ENCODE measurements at places on chromosomes 12 and 14.

DNA sequence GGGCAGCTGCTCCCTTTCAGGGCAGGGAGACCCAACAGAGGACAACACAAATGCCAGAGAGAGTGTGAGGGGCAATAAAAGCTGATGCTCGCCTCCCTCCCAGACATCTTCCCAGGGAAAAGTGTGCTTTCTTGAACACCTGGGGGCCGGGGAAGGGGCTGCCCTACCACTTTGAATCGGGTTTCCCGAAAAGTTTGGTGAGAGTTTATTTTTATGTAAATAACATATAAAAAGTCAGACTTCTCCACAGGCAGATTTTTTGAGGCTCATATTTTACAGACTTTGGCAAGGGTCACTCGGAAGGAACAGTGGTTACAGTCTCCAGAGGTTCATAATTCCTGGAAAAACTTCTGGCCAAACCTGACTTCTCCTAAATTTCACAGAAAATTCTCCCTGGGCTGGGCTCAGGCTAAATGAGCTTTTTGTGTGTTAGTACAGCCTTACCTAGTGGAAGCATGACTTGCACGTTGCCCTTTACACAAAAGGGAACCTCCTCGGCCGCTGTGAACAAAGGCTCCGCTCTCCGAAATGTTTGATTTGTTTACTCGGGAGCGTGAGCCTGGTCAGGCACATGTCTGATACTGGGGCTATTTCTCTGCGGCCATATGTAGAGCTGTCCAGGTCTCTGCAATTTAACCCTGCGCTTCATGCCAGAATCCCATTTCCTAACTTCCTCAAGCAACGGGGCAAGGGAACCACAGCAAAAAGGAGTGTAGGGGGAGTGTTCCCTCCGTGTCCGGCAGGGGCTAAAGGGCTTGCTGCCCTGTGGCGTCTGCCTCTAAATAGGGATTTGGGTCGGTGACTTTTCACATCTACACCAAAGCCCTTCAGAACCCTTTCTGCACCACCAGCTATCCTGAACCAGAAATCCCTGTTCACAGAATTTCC is 3.4 kb downstream of the RTL1 start:
- DNase-seq: no peak

DNA sequence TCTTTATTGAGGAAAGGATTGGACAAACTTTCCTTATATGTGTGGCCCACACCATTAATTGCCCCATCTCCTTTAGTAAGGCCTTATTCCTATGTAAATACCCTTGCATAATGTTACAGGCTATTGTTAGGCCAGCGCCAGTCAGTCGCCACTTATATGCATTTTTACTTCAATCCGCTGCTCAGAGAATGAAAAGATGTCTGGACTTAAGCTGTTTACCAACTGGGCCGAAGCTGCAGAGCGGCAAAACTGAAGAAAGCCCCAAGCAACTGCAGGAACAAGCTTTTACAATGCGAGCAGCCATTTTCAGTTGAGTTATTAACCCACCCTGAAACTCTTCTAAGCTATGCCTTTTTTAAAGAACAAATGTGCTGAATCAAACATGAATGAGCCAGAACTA is 92.1 kb upstream of the OTX2 start:
- no peak for DNase-seq

DNA sequence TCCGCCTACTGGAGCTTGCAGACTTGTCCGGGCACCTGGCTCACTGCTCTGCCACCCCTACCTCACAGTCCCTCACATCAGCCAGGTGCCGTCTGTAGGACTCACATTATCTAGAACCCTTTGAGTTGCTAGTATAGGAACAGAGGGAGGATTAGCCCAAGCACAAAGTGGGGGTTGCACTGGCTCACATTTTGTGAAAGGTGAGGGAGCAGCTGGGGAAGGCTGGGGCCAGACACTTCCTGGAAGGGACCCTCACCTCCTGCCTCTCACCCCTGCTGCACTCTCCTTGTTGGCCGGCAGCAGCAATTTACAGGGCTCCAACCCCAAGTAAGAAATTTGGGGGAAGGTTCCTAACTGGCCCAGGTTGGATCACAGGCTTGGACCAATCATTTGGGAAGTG is 1031.6 kb downstream of the BCL11B start:
- no peak for DNase-seq

DNA sequence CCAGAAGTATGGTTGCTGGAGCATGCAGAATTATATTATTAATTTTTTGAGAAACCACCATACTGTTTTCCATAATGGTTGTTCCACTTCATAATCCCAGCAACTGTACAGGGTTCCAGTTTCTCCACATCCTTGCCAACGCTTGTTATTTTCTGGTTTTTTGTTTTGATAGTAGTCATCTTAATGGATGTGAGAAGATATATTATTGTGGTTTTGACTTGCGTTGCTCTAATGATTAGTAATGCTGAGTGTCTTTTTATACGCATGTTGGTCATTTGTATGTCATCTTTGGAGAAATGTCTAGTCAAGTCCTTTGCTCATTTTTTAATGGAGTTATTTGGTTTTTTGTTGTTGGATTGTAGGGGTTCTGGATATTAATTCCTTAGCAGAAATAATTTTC is 58.1 kb downstream of the DAAM1 start:
- DNase-seq: no peak

GRCh38 chr14:67987606-67988005 is 168.0 kb downstream of the RAD51B start:
- no peak for DNase-seq

- no peak for DNase-seq
Measured at GRCh38 chr14:66121859-66122258, 364.3 kb upstream of the CCDC196 start.

DNA sequence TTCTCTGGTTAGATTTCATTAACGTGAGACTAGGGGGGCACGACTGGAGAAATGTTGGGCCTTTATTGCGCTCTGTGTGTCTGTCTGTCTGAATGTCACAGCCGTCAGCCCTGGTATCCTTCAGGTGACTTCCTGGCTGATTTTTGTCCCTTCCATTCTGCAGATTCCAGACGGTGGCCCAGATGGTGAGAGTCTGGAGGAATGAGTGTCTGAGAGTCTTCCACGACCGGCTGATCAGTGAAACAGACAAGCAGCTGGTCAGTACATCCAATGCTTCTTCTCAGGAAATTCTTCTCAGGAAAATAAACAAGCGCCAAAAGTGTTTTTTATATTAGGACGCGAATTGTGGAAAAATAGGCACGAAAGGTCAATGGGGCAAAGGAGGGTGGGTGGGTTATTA is 93.5 kb downstream of the CCDC92 start:
- no peak for DNase-seq

GRCh38 chr14:33279865-33280264 is 341.2 kb downstream of the NPAS3 start:
- DNase-seq: no peak

- no peak for DNase-seq
Measured at GRCh38 chr14:69876221-69876847, 2.9 kb upstream of the SMOC1 start.

- no peak for DNase-seq
Measured at GRCh38 chr12:68304626-68305025, 27.5 kb downstream of the MDM1 start.

DNA sequence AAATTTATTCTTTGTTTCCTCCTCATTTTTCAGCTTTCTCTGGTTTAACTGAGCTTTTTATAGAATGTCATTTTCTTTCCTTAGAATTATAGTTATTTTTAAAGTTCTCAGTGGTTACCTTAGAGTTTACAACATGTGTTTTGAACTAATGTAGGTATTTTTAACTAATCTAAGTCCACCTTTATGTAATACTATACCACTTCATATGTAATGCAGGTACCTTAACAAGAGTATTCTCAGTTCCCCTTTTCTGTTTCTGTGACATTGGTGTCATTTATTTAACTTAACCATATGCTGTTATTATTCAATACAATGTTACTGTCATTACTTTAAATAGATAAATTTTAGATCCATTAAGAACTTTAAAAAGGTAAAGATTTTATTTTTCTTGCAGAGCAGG is 30.3 kb upstream of the KCNC2 start:
- no peak for DNase-seq

- no peak for DNase-seq
Measured at GRCh38 chr14:27721760-27722159, 1044.8 kb upstream of the FOXG1 start.

GRCh38 chr14:23483236-23483854 is 13.8 kb downstream of the NGDN start:
- DNase-seq: no peak

GRCh38 chr14:99716091-99716849 is 32.2 kb downstream of the CYP46A1 start:
- DNase-seq: no peak

DNA sequence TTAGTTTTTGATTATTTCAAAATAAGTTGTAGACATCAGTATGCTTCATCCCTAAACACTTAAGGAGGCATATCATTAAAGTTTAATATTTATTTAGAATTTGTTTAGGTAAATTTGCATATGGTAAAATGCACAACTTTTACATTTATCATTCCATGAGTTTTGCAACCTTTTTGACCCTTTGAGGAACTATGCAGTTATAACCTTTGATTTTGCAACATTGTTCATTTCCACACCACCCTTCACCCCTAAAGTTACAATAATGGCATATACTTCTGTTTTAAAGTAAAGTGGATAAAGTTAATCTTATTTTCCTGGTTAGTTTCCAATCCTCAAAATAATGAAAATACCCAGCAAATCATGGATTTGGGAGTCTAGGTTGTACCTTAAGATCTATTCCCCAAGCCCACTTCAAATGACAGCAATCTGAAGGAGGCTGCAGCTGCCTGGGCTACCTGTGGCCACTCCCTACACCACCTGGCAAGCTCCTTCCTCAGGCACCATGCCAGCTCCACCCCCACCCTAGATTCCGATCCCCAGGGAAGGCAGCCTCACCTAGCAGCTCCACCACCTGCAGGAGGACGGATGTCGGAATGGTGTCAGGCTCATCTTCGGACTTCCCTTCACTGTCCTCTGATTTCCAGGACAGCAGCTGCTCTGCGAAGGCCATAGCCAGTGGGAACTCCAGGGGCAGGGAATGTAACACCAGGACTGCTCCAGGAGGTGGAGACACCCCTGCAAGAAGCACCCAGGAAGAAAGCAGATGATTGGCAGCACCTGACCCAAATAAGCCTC is 65.1 kb downstream of the TRAFD1 start:
- no peak for DNase-seq

GRCh38 chr12:54341378-54342300 is 16.7 kb downstream of the COPZ1 start:
- no peak for DNase-seq

- no peak for DNase-seq
Measured at GRCh38 chr12:60078026-60078425, 482.2 kb downstream of the SLC16A7 start.

DNA sequence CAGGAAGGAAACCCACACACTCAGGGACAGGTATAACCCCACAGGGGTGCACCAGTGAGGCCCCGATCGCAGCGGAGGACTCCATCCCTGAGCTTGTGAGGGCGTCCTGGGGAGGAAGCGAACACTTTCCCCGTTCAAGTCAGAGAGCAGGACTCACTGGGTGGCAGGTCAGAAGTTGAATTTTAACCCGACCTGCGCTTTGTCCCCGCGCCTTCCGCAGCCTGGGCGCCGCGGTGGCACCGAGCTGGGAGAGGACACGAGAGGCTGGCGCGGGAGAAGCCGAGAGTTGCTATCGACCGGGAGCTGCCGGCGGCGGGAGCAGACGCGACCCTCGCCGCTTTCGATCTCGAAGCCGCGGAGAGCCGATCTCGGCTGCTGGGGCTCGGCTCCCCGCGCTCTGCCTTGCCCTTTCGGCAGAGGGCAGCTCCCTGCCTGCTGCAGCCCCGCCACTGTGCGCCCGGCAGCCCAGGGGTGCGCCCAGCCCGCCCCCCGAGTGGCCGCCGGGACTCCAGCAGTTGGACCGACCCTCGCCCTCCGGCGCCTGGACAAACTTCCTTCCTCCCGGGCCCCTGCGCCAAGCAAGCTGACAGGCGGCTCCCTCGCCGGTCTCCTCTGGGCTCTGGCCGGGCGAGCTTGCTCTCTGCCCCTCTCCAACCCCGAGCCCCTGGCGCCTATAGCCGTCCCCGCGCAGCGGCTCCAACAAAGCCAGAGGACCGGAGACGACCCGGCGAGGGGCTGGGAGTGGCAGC is 918 bp downstream of the LIN7A start:
- no peak for DNase-seq

- no peak for DNase-seq
Measured at GRCh38 chr12:107492393-107493134, 193.0 kb upstream of the PWP1 start.

- no peak for DNase-seq
Measured at GRCh38 chr14:60003991-60004390, 84.0 kb downstream of the LRRC9 start.

GRCh38 chr12:105156260-105156659 is 48.7 kb downstream of the WASHC4 start:
- DNase-seq: no peak

DNA sequence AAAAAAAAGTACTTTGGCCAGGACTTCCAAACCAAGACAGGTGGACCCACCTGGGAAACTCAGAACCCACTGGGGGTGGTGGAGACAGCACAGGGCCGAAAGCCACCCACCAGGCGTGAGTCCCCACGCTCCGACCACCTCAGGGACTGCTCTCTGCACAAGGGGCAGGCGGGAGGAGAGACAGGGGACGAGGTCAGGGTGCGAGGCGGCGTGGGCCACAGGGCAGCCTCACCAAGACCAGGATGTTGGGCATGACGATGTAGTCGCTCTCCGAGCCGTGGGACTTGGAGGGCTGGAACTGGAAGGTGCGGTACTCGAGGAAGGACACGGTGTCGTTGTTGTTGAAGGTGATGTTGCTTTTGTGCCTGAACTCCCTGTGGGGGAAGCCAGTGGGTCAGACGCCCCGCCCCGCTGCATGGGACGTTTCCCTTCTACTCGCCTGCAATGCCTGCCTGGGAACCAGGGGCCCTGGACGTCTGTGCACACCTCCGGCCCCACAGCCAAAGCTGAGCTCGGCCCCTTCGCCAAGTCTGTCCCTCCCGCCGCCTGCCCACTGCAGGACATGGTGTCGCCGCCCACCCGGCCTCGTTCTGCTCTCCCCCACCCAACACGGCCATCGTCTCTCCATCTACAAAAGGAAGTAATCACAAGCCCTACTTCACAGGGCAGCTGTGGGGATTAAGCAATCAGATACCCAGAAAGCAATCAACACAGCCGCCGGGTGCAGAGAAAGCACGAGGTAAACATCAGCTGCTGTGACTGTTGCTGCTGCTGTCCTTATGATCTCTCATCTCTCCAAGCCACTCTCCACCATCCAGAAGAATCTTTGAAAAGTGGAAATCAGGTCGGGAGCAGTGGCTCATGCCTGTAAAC is 48.7 kb downstream of the SCARB1 start:
- no peak for DNase-seq

GRCh38 chr14:33720284-33720787 is 230.5 kb downstream of the EGLN3 start:
- DNase-seq: no peak

DNA sequence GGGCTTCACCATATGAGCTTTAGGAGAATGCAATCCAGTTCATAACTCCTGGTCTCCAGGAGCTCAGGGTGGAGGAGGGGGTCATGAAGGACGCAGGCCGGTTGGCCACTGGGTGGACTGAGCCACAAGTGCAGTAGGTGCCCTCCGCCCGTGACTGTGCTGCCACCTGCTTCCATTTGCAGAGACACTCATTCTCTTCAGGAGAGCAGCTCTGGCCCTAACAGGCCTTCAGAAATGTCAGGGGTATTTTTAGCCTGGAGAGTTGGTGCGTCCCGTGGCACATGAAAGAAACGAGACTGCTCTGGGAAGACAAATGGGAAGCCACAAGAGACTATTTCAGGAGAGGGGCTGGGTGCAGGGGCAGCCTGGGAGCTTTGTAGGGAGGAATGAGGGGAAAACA is 74.6 kb upstream of the MYL2 start:
- no peak for DNase-seq
